Glomerular endothelial cell (primary cell): ENCODE measurements at places on chromosomes 16 and 17. TPM values are rescaled to one million over a fixed set of nuclear protein-coding genes. Genes with fewer than 3 reads are reported as not detected.

TMEM92 gene
- total RNA-seq: 0.12 and 0.73 TPM in 2 replicates

TNS4 gene
- total RNA-seq: not detected in 2 replicates

DNAH2 gene
- total RNA-seq: not detected in 2 replicates

KCNJ18 gene
- not detected in 2 replicates for total RNA-seq

ATP2C2 gene
- 0.10 TPM in 1 of 2 replicates, not detected in the other for total RNA-seq

LRRC59 gene
- 142 and 157 TPM in 2 replicates for total RNA-seq

DHRS7C gene
- total RNA-seq: not detected in 2 replicates

ABI3 gene
- total RNA-seq: 22.3 and 26.2 TPM in 2 replicates

CES1 gene
- total RNA-seq: not detected in 2 replicates

KRTAP16-1 gene
- not detected in 2 replicates for total RNA-seq

GRB2 gene
- total RNA-seq: 86.8 and 141 TPM in 2 replicates

ABCC11 gene
- 0.29 TPM in 1 of 2 replicates, not detected in the other for total RNA-seq

MT1G gene
- not detected in 2 replicates for total RNA-seq
